ENCODE measurements at places on chromosomes 2 and 18.

DNA sequence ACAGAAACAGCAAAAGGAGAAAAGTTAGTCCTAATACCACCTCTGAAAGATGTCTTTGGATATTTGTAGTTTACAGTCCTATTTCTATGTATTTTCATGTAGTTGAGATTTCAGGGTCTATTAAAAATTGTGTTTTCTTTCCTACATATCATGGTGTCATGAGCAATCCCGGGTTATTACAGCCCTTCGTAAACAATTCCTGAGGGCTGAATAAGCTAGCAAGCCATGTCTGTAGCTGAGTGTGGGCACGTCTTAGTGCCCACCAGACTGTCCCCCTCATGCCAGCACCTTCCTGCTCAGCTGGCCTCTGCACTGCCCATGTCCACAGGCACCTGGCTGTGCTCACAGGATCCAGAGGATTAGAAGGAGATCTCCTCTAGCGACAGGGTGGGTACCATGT lies 60.6 kb downstream of the CTIF start:
- DNase-seq, result no peak

DNA sequence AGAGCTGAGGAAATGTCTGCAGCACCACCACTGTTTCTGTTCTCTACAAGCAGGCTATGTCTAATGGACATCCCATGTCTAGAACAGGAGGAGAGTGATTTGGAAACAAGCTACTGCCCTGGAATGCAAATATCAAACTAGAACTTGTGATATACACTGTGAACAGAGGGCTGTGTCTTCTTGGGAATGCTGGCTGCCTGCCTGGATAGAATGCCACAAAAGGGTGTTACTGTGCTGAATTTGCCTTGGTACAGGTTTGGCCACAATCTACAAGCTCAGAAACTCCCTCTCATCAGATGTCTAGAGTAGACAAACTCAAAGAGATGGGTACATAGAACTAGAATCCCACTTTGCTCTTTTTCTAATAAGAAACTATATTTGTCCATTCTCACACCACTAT lies 170.5 kb downstream of the NYAP2 start:
- no peak for DNase-seq

GRCh38 chr2:235747786-235748091 lies 253.9 kb downstream of the AGAP1 start:
- DNase-seq, result no peak

- DNase-seq, result no peak
Measured at GRCh38 chr2:109330056-109330455, 201.1 kb downstream of the SH3RF3 start.

DNA sequence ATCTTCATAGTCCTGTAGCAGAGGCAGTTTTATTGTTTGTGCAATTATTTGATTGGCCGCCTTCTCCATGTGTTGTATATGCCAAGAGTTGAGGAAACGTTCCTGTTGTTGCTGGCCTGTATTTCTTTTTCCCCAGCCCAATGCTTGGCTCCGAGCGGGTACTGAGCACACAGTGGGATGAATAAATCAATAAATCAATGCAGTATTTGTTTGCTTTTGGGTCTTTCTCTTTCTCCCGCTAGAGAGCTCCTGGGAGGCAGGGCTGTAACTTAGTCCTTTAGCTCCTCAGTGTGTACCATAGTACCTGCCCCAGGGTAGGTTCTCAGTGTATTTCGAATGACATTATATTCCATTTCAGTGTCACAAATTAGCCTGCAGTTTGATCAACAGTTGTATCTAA lies 71.8 kb downstream of the ICOS start:
- no peak for DNase-seq

GRCh38 chr2:73359915-73360697 lies 25.5 kb upstream of the ALMS1 start:
- no peak for DNase-seq

DNA sequence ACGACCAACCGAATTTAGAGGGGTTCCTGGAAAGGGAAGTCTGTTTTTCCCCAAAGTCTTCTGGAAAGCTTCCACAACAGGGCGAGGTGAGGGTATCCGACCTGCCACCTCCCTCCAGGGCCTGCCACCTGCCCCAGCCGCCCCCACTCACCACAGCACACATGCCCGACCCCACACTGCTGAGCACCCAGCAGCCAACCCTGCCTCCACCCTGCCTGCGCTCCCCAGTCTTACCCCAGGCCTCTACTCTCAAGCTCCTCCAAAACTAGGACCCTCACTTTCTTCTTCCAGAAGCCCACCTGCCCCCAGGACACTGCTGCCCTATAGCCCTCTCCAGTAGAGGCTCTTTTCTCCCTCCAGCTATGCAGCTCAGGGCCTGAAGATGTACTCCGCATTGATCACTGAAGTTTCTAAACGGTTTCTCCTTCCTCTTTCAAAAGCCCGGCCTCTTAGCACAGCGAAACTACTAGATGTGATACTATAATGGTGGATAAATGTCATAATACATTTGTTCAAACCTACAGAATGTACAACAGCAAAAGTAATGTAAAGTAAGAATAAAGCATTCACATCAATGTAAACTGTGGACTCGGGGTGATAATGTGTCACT lies 128.8 kb upstream of the SLC1A4 start:
- DNase-seq, result no peak

GRCh38 chr2:150266931-150267330 lies 220.5 kb downstream of the RND3 start:
- DNase-seq, result no peak

- DNase-seq, result no peak
Measured at GRCh38 chr2:191696966-191697365, 19.0 kb downstream of the NABP1 start.

DNA sequence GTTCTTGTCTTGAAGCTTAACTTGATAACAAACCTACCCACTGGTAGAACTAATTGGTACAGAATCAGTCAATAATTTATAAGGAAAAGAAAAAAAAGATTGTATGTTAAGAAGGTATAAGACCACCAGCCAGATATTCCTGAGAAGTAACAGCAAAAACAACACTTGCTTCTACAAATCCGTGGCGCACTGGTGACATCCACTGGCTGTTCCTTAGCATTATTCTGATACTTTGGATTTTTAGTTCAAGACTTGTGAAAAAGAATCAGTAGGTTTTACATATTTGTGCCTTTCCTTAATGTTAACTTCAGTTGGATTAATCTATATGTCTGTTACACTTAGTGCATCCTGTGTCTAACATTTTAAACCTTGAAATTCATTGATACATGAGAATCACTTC lies 141.8 kb downstream of the GRB14 start:
- DNase-seq, result peak; percentile 47

- DNase-seq, result no peak
Measured at GRCh38 chr2:152411154-152411553, 76.2 kb downstream of the FMNL2 start.

DNA sequence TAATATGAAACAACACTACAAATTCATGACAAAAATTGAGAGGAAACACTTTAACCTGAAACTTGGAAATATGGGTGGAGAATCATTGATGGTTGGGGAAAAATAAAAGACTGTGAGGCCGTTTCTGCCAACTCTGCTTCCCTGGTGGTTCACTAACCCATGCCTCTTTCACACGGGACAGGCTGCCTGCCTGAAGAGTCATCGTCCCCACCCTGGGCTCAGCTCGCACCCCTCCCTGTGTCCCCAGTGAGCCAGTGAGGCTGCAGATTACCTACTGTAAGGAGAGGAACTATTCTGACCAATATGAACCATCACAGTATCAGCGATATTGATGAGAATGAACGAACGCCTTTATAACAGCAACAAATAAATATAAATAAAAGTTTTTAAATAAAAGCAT lies 357.8 kb upstream of the CDH20 start:
- DNase-seq, result no peak

DNA sequence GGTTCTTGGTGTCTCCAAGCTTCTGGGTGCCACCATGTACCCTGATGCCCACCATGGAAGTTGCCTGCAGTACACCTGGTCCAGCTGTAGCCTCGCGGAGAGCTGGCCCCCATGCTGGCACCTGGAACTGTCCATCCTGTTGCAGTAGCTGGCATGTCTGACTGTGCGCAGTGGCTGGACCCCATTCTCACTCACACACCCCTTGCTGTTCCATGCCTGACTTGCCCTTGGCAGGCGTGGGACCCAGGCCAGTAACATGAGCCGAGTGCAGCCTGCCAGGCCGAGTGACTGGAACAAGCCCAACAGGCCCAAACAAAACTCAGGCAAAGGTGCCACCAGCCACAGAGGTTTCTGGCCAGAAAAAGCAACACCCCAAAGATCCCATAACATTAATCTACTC lies 73.8 kb downstream of the NEURL3 start:
- no peak for DNase-seq

- DNase-seq, result no peak
Measured at GRCh38 chr2:96897491-96898134, 27.7 kb upstream of the SEMA4C start.

DNA sequence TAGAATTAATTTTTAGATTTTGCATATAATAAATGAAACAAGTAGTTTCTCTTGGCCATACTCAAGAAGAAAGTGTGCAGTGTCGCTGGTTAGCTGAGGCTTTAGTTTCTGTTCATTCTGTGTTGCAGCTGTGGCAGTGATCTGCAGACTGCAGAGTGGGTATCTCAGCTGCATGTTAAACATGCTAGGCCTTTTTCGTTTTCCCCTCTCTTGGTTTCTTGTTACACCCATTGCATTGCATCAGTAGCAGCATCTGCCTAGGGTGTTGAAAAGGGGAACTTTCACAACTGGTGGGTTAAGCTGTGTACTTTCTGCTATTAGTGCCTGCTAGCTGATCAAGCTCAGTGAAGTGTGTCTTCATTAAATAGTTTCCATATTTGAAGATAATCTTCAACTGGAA lies 51.3 kb downstream of the ACSL3 start:
- no peak for DNase-seq

DNA sequence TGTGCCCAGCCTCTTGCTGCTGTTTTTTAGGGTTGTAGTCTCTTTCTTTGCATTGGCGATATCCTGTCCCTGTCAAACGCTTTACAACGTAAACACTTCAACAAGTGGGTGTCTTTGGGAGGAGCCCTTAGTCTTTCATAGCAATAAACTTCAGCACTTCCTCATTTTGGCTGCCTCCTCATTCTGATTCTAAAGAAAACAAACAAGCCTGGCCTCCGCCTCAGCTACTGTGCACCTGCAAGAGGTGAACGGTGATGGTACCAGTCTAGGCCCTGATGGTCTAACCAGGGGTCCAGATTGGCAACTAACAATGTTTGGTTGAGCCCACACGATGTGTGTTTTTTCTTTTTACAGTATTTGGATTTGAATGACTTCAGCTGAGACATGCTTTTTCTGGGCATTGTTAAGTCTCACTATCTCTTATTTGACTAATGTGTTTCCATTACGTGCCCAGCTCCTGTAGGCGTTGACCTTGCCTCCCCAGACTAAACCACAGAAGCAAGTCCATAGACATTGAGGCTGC lies 53.2 kb upstream of the CUL3 start:
- DNase-seq, result no peak

DNA sequence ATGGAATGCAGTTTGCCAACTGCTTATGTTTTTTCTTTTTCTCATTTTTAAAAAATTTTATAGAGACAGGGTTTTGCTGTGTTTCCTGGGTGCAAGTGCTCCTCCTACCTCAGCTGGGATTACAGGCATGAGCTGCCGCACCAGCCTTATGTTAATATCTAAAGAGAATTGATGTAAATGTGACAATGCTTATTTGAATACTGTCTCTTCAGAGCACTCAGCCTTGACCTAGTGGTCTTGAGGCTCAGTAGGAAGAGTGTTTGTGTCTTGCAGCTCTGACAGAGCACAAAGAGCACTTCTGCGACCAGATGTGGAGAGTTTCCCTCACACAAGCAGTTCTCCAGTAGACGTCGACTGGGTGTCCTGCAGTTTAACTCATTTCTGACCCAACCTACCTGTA lies 55.3 kb downstream of the ARHGEF4 start:
- DNase-seq, result no peak

- DNase-seq, result no peak
Measured at GRCh38 chr18:55355223-55355622, 232.8 kb downstream of the TCF4 start.

- no peak for DNase-seq
Measured at GRCh38 chr18:41999751-42000150, 44.7 kb downstream of the PIK3C3 start.

DNA sequence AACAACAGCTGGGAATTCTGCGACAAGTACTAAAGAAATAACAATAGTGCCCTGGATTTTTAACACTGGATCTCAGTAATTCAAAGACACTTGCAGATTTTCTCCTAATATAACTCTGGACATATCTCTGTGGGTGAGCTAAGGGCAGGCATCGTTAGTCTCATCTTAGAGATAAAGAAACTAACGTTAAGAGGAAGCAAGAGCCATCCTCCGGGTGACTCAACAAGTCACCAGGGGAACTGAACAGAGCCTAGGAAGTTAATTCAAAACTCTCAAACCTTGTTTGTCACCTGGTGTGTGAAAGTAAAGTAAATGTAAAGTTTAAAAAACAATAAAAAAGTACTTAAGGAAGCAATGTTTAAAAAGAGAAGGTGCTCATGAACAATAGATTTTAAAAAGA lies 41.6 kb upstream of the NRP2 start:
- DNase-seq, result no peak

DNA sequence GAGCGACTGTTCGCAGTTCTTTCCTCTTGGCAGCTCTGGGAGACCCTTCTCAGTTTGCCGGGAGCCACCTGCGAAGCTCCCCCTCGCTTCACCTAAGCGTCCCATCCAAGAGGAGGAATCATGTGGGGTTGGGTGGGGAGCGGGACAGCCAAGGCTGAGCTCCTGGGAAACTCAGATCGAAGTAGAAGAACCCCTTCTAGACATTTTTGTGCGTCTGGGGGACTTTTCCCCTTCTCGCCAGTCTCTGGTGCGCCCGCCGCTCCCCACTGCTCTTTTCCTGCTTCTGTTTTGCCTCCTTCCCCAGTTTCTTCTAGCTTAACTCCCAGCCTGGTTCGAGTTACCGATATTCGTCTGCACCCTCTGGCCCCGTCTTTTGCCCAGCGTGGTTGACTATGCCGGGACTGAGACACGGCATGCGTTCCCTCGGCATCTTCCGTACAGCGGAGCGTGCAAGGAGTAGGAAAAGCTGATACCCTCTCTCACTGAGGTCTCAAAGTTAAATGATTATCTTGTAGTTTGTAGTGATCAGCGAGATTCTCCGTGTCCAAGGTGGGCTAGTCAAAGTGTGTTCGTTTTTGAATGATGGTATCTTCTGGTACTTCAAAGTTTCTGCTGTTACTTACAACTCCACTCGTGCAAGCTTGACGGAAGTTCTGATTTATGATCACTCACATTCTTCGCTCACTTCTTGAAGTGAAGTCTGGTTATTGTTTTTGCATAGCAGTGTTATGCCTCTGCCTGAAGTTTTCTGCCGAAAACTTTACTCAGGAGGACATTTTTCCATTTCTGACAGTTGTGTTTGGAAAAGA lies 664 bp downstream of the CAMKMT start:
- DNase-seq, result peak; percentile 56

GRCh38 chr2:174656676-174657176 lies 59.1 kb upstream of the WIPF1 start:
- DNase-seq, result no peak

GRCh38 chr2:195659114-195659513 lies 2.1 kb downstream of the SLC39A10 start:
- no peak for DNase-seq

Measured in hepatocyte (in vitro differentiated cells).